Umbilical cord (tissue), 2 donors: ENCODE measurements at places on chromosomes 12 and 14. TPM values are rescaled to one million over a fixed set of nuclear protein-coding genes. Genes with fewer than 3 reads are reported as not detected.

- peak; percentile 86 for DNase-seq
Observed at GRCh38 chr14:91380610-91381371, 36.8 kb downstream of the CCDC88C start.

DNA sequence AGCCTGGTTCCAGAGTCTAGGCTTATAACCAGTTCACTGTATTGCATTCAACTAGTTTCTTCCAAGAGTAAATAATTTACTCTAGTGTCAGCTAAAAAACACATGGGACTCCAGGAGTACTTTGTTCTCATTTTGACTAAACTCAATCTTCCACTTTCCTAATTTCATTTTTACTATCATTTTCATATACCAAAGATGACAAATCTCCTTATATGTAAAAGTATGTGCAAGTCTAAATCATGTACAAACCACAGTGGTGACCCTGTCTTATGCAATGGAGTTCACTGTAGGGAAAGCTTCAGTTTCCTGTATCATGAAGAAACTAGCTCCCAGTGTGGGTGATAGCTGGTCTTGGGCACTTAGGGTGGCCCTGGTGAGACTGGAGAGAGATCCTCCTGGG, 151.6 kb downstream of the HELB start:
- DNase-seq, result no peak

- DNase-seq, result no peak
Observed at GRCh38 chr12:10615532-10615931, 2.1 kb upstream of the MAGOHB start.

- peak; percentile 90 for DNase-seq
Observed at GRCh38 chr14:68367536-68367935, 425.3 kb downstream of the ZFP36L1 start.

GRCh38 chr14:75170772-75171171, 5.6 kb downstream of the TMED10 start:
- DNase-seq, result no peak

Gene LGR5
- total RNA-seq, result 4.1 TPM

DNA sequence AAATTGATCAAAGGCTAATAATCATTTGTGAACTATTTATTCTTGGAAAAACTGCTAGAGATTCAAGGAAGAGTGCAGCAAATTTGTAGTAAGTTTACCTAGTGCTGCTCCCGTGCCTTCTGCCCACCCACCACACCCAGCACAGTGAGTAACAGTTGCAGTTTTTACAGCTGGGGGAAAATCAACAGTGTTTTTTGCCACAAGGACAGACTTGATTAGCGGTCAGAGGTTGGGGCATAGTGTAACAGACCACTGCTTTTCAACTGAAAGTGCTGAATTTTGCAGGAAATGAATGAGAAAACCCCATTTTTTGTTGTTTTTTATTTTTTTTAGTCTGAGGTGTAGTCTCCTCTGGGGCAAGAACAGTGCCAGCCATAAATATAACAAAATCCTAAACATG, 7.5 kb upstream of the KLRK1 start:
- DNase-seq, result no peak
